ENCODE measurements at places on chromosomes 1 and 21.

GRCh38 chr1:61391730-61392129 lies 309.4 kb downstream of the NFIA start:
- DNase-seq: no peak

DNA sequence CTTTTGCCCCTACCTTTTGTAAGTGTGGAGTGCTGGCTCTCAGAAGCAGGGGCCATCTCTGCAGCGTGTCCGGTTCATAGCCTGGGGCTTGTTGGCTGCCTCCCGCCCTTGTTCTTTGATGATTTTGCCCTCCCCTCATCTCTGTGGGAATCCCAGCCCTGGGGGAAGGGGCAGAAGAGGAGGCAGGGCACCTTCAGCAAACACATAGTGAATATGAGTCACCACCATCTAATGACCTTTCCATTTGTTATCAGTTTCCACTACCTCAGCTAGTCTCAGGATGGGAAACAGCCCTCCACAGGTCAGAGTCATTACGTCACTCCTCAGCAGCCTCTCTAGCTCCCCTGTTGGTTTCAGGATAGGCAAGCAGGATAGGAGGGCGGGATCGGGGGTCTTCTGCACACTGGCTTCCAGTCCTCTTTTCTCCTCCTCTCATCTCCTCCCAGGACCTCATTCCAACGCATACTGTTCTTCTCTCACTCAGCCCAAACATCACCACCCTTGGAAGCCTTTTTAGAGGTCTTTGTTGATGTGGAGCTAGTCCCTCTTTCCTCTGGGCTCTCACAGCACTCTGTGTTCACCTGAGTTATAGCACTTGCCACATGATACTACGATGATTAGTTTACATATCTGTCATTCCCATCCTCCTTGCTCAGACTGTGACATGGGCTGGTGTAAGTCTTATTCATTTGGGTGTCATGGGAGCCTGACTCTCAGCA lies 15.8 kb downstream of the GADD45A start:
- no peak for DNase-seq

- DNase-seq: no peak
These were observed 16.1 kb upstream of the PDZK1IP1 start for GRCh38 chr1:47205918-47206317.

- DNase-seq: no peak
These were observed 190.7 kb upstream of the ESRRG start for GRCh38 chr1:216913976-216914375.

DNA sequence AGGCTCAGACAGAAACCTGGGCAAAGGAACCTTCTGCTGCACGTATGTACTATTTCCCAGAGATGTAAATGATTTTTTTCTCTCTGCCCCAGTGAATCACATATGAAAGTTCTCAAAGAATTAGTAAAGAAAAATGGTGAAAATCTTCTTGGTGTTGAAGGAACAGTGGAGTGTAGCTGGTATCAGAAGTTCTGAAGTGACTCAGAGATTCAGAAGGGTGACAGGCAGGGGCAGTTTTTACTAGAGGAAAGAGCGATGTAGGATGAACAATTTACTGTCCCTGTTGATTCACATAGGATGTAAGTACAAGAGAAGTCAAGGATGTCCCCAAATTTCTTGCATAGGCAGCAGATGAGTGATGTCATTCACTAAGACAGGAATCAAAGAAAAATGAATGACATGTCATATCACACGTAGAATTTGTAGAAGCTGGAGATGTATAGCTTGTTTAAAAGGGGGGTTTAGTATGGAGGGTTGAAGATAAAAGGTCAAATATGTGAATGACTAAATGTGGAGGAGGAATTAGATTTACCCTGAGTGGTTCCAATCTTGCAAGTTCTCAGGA lies 26.4 kb downstream of the WLS start:
- no peak for DNase-seq

- no peak for DNase-seq
These were observed 190.6 kb downstream of the DPYD start for GRCh38 chr1:97730271-97730670.

GRCh38 chr1:98888869-98889268 lies 115.8 kb downstream of the PLPPR5 start:
- no peak for DNase-seq

- DNase-seq: no peak
These were observed 69.1 kb upstream of the ZP4 start for GRCh38 chr1:237959838-237960237.

DNA sequence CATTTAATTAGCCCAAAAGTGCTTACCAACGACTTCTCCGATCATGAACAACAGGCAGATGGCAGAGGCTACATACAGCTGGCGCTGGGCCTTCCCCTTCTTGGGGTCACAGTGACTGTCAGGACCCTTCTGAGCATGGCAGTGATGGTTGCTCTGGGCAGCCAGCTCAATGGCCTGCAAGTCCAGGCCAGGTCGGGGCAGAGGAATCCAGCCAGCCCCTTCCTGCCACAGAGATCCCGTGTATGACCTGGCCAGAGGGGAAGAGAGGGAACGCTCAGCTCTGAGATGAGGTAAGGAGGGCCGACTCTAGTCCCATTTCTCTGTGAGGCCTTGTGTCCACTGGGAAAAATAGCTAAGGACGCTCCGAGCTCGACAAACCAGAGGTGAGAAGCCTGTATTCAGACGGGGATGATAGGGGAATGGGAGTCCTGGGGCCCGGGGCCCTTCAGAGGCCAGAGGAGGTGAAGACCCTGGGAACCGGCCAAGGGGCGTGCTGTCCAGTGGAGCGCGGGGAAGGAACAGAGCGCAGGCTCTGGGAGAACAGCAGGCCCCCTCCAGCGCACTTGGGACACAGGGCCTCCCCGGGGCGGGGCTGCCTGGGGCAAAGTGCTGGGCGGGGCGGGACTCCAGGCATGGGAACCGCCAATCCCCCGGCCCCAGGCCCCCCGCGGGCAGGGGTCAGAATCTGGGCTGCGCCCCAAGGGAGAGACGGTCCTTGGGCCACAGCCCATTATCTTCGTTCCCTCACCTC lies 772 bp downstream of the SLC30A2 start:
- DNase-seq: no peak

- DNase-seq: no peak
These were observed 273.3 kb downstream of the OLFM3 start for GRCh38 chr1:101723415-101723814.

DNA sequence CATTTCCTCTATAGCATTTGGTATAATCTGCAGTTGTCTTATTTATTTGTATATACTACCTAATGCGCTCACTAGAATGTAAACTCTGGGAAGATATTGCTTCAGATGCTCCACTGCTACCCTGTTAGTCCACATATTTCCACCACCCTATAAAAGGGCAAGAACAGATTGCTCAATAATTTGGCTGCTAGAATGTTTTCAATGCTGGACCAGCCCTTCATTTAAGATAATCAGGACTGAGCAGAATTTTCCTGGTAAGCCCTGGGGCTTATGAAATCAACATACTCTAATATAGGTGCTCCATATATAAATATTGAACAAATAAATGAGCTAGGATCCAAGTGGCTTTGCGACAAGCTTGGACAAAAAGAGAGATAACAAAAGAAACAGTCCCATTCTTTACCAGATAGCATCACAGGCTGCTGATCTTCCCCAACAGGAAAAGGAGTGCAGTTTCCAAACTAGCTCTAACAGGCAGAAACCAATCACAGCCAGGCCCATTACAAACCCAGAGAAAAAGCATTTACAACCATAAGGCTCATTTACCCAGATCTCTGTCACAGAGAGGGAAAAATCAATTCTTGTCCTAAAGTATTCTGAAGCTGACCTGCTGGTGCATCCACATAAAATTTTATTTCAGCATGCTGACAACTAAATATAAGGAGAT lies 8.3 kb downstream of the BCAR3 start:
- no peak for DNase-seq

- no peak for DNase-seq
These were observed 163.1 kb downstream of the PGBD5 start for GRCh38 chr1:230262867-230263567.

DNA sequence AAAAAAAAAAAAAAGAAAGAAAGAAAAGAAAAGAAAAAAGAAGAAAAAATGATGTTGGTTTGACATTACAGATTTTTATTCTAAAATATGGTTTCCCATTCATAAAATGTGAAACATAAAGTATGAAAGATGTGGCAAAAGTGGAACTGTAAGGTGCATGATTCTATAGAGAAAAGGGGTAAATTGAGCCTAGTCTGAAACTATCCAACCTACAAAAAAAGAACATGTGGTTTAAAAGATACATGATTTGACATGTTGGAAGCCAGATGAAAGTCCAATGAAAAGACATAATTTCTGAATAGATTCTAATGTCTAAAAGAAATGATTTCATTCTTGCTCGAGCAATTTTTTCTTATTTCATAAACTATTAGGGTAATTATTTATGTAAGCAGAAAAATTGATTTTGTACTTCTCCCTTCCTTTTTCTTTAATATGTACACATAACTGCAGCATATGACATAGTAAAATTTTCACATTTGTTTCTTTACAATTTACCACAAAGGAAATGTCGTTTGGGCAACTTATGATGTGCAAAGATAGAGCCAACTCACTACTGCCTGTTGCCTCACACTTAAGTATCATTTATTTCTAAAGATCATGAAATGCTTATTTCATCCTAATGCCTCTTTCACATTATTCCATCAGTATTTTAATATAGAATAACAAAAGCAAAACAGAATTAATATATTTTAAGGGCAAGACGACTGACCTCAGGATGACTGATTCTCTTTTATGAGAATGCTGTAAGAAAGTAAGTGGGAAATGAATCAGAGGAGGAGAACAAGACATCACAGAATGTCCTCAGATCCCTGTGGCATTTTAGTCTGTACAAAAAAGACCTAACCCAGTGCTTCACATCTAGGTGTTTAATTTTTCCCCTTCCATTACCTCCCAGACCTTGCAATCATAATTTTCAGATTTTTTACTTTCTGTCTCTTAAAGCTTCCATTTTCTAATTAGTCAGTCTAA lies 165.8 kb upstream of the HMCN1 start:
- no peak for DNase-seq

DNA sequence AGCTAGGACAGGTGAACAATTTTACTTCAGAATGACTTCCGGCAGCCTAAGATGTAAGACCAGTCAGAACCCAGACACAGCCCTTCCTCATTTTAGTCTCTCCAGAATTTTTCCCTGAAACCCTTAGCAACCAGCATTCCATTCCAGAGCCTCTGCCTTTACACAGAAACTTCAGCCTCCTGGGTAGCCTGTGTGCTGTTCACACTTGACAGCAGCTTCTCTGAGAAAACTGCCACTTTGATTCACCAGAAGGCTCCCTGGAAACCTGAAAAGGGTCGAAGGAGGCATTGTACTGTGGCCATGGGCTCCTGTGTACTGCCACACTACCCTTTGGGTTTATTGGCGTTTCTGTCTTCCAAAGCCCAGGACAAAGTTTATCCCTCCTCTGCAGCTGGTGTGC lies 17.4 kb downstream of the HYI start:
- no peak for DNase-seq

- no peak for DNase-seq
These were observed 108.3 kb downstream of the HIVEP3 start for GRCh38 chr1:41810446-41810845.

GRCh38 chr1:69328186-69328585 lies 239.5 kb upstream of the LRRC7 start:
- no peak for DNase-seq

GRCh38 chr1:4944911-4945310 lies 290.5 kb downstream of the AJAP1 start:
- DNase-seq: no peak

DNA sequence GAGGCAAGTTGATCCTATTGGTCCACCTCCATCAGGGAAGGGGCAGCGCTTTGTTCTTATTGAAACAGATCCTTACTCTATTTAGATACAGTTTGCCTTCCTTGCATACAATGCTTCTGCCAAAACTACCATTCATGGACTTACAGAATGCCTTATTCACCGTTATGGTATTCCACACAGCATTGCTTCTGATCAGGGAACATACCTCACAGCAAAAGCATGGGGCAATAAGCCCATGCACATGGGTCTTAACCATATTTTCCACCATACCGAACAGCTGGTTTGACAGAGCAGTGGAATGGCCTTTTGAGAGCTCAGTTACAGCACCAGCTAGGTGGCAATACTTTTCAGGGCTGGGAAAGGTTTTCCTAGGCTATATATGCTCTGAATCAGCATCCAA lies 544.8 kb upstream of the ADGRL4 start:
- DNase-seq: no peak

- no peak for DNase-seq
These were observed 10.4 kb upstream of the CHIA start for GRCh38 chr1:111280267-111280666.

DNA sequence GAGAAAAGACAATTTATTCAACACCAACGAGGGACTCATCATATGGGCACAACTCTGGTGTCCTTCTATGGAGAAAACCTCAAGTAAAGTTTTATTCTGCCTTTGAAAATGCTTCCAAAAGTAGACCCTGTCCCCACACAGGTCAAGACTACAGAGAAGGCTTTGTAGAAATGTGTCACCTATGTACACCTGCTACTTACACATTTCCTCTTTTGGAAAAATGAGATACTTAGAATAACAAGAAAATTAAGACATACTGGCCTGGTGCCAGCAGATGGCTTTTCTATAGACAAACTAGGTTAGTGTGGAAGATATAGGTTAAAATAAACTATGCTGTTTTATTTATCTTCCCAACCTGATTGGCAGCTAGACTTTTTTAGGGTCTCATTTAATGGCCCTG lies 13.6 kb downstream of the POGK start:
- DNase-seq: no peak

- no peak for DNase-seq
These were observed 60.0 kb upstream of the EPS8L3 start for GRCh38 chr1:109823543-109824348.

GRCh38 chr1:10778640-10779039 lies 17.8 kb downstream of the CASZ1 start:
- DNase-seq: no peak

GRCh38 chr21:46425571-46425970 lies 33.1 kb upstream of the DIP2A start:
- peak; percentile 14 for DNase-seq

DNA sequence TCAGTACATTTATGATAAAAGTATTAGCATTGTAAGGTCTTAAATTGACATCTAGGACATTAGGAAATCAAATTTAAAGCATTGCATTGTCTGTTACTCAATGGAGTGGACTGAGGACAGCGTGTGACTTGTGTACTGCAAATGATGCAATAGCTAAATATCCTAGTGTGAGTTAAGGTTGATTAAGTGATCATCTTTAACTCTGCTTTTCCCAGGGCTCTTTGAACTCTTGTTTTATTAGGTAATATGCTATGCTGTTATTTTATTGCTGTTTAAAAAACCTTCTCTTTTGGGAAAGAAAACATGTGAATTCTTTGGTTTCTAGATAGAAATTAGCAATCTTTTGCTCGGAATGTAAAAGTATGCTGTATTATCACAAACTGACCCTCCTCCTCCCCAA lies 38.6 kb downstream of the NFIA start:
- DNase-seq: no peak

DNA sequence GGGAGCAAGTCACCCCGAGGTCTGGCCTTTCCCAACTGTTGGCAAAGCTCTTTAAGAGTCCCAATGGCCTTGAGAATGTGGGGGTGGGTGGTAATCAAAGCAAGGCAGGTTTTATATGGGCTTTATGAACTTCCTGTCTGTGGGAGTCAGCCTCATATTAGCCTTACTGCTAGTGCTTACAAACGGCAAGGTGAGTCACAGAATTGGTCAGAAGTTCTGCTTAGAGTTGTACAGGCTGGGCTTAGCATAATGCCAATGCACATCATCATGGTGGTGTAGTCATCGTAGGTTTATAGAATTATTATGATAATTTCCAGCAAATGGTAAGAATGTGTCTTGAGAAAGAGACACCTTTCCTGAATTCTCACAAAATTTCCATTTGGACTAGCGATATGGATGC lies 192.7 kb upstream of the KIAA0040 start:
- no peak for DNase-seq

Data from activated T-helper 1 cell treated with anti-CD3 and anti-CD28 coated beads, Interleukin-2, amount 50 U/mL, for 16 hours (primary cell).